CD4-positive, alpha-beta T cell treated with Interleukin-6 for 4 hours (primary cell): ENCODE measurements at places on chromosomes 7 and 10.

DNA sequence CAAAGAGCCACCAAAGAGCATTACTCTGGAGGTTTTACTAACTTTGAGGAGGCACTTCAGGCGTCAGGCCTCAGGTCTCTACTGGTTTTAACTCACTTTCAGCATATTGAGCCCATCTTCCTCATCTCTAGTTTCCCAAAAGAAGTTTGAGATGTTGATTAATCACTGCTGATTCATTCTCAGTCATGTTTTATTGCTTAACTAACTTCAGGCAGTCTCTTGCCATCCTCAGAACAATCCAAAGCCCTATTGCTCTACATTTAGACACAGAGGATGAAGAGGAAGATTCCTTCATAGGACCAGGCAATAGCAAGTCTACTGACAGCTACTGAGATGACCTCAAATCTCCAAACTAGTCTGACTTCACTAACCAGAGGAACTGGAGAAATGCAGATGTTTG, 39.1 kb upstream of the BET1 start:
- no peak for DNase-seq

DNA sequence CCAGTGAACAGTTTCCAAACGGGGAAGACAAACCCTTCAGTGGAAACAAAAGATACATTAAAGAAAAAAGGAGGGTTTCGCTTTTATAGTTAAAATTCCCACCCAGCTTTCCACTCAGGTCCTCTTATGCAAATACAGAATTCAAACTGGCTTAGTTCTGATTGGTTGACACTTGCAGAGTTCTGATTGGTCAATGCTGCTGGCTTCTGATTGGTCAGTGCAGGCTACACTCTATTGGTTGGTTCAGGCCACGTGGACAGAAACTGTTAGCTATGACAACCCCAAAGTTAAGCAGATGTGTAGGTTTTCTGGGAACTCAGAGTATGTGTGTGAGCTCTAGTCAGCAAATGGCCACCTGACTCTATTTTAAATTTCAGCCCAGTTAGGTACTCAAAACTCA, 80.0 kb downstream of the FBXL13 start:
- DNase-seq = no peak

DNA sequence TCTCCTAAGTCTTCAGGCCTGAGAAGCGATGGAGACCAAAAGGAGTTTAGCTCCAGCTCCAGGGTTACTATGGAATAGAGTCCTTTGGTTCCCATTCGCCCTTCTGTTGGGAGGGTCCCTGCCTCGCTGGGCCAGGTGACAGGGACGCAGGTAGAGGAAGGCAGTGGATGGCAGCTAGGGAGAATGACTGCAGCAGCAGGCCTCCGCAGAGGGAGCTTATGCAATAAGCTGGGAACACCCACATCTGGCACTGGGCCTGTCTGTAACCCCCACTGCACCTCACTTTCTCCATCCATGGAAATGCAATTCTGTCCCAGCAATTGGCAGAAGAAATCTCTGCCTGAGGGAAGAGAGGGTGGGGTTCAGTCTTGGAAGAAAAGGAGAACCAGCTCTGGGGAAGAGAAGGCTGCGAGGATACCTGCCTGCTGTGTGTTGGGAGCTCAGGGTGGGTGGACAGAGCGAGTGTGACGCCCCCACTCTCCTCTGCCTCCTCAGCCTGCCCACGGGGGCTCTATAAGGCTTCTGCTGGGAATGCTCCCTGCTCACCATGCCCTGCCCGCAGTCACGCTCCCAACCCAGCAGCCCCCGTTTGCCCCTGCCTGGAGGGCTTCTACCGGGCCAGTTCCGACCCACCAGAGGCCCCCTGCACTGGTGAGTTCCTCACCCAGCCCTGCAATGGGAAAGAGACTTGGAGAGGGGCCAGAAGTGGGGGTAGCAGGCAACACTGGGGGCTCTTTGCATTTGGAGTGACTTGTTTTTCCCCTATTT, 10.3 kb downstream of the EPHB6 start:
- DNase-seq = no peak

DNA sequence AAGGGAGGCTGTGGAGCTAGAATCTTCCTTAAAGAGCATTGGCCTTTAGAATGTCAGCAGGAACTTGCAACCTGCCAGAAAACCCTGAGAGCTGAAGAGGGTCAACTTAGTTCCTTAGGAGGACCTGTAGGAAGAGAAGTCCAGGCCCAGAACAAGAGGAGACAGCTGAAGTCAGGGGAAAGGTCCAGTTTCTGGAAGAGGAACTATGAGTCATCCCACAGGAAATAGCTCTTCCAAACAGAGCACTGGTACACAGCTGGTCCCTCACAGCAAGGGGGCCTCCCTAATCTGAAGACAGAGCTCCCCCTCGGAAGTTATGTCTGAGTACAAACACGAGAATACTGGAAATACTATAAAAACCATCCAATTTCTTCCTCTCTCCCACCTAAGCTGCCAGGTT, 98.9 kb downstream of the HERPUD2 start:
- no peak for DNase-seq

DNA sequence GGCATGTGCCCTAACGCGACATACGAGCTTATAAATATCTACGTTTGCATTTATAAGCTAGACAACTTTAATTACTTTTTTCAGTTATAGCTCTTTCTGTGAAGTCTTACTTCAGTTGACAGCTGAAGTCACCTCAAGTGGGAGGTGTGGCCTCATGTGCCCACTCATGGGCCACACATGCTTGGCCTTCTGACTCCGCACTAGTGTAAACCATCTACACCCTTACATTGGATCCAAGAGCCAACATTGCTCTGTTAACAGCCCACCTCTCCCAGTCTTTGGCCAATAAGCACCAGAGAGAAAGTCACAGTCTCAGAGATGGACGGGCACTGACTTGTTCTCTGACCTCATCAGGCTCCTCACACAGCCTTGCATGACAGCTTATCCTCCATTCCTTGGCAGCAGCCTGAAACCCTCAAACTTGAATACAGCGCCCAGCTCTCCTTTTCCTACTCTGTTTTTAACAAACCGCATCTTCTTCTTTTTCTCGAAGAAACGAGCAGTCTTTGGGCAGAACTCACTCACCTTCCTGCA, 70.9 kb upstream of the AMPH start:
- no peak for DNase-seq

DNA sequence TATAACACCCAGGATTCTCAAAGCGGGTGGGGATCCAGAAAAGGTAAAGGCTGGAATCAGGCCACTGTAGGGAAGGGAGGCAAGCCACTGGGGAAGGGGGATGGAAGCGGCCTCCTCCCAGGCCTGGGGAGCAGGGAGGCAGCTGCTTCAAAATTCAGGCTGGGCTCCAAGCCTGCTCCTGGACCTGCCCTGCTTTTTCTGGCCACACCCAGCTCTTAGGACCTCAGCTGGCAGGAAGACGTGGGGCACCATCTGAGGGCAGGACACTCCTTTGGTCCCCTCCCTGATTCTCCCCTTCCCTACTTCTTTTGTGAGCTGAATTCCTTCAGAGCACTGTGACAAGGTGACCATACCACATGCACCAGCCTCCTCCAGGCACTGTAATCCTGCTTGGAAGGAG, 4.6 kb upstream of the LBX1 start:
- DNase-seq = no peak

DNA sequence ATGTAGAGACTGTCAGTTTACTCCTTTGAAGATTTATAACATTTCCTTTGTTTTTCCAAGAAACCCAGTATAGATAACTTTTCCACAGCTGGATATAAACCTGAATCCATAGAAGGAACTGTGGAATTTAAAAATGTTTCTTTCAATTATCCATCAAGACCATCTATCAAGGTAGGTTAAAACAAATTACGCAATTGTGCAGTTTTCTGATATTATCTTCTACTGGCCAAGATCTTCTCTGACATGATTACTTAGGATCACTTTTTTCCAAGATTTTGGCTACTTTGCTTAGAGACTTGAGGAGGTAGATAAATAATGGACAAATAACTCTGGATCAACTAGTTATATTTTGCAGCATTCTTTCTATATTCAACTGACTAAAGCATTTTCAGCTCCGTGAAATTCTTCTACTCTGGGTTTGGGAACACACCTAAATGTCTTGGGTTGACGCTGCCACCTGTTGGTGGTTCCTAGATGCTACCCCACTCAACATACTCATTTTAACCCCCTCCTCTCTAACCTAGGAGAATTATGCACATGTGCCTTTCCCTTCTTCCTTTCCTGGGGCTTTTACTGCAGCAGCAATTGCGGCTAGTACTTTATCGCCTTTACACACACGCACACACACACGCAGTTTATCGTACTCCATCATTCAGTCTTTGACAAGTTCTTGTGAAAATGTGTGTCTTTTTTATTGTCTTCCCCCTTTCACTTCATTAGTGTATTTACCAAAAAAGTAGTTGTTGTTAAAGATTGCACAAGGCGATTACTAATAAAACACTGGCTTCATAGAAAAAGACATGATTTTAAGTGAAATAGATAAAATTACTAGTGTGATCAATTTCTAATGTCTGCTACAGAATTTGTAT, 32.7 kb downstream of the ABCB5 start:
- no peak for DNase-seq

DNA sequence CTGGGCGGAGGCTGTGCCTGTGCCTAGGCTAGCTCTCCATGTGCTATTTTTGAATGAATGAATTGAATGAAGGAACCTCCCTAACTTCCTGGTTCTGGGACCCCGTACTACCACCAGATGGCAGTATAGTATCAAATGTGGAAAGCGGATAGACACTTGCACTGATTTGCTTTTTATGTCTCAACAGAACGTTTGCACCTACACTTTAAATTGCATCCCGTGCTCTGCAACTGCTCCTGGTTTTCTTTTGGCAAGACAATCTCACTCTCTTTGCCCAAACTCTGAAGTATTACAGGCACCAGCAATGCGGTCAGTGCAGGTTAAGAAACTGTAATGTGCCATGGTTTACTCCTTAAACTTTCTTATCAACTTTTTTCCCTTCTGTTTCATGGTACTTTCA, 6.5 kb downstream of the FZD8 start:
- DNase-seq = peak; percentile 40

GRCh38 chr10:84820120-84820519, 491.7 kb downstream of the CCSER2 start:
- DNase-seq = no peak

DNA sequence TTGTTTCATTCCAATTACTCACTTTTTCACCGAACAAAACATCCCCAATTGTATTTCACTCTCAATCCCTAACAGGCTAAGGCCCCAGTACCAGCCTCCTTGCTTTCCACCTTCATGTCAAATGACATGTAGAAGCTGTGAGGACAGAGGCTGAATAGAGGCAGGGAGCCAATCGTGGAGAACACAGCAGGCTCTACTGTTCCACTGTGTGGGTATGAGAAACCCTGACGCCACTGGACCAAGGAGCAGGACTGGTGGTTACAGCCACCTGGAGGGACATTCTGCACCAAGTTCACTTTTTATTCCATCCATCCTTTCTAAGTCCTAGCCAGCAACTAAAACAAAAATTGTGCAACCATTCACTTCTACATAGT, 502.8 kb downstream of the SORCS1 start:
- DNase-seq = no peak

- DNase-seq = no peak
Observed at GRCh38 chr10:790821-791551, 101.5 kb upstream of the DIP2C start.

DNA sequence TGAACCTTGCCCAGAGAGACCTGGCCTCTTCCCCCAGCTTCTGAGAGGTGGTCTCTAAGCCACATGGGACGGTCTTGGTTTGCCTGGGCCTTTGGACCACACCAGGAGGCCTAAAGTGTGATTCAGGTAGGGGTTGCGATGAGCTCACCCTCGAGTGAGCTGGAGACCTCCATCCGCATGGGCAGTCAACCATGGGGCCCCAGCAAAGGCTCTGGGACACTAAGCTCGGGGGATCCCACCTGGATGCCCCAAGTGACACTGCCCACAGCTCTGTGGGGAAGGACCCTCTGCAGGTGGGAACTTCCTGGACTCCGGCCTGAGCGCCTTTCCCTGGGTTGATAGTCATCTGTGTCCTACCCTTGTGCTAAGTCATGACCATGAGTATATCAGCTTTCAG, 57.1 kb upstream of the FAM20C start:
- no peak for DNase-seq

- DNase-seq = peak; percentile 63
Observed at GRCh38 chr7:2894118-2894940, 50.2 kb upstream of the GNA12 start.

GRCh38 chr7:119578116-119578515, 694.9 kb upstream of the KCND2 start:
- DNase-seq = no peak

DNA sequence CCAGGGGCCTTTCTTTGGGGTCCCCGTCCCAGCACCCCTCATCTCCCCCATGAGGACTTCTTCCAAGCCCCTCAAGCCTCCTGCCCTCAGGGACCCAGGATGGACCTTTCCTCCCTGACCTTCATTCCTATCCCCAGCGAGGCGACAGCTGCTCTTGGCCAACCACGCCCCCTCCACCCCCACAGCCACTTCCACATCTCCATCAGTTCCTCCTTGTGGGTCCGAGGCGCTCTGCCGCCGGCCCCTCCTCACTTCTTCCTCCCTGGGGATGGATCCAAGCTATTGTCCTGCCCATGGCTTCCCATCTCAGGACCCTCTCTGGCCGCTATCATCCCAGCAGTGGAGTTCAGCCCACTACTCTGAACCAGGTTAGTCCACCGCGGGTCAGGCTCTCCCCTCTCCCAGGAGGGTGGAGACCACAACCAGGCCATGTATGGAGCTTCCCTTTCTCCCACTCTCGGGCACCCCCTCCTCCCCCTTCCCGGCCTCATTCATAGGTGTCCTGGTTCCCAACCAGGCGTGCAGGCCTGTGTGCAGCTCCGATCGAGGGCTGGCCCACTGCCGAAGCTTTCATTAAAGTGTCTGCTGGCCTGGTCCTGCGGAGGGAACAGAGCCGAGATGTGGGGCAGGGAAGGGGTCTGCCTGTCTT, 1.7 kb upstream of the SH2B2 start:
- peak; percentile 22 for DNase-seq

DNA sequence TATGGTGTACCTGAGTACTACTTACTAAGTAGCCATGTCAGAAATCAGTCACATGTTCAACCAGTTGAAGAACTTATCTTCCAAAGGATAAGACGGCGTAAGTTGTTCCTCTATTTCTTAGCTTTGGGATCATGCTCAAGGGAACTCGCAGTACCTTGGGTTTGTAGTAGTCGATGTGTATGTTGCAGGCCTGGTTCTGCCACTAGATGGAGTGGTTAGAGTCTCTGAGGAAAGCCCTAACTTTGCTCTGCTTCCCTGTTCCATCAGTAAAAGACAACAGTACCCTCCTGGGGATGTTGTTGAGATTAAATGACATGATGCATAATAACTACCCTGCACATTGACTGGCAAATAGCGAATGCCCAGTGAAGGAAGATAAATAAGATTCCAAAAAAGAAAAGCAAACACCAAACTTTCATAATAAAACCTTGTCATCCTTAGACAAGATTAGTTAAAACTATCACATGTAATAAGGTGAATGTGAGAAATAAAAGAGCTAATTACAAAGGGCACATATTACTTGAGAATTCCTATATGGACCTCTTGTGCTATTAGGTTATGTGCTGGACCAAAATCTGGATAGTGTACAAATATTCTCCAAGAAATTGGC, 165.9 kb downstream of the ABCA13 start:
- DNase-seq = no peak
